ENCODE measurements at places on chromosomes 12 and 14.

DNA sequence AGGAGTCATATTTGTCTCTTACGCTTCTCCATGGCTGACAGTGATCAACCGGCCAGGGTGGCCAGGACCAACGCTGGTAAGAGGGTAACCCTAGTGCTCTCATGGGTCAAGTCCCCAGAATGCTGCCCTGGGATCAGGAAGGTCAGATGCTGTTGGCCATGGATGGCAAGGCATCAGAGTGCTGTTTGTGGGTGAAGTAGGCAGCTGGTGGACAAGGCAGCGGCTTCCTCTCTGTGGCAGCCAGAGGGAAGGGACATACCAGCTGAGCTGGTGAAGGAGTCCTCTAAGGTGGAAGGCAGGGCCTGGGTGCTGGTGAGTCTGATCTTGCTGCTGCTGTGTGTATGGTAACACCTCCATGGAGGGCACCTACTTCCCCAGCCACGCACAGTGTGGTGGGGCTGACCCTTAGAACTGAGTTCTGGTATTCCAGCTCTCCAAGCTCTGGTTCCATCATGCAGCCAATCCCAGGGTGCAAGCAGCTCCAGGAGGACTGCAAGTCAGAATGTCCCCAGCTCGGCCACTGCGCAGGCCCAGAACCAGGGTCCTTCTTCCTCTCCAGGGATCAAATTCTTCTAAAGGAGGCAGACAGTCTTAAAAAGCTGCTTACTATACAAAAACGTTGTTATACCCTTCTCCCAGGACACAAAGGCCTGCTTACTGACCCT, 13.4 kb upstream of the SMOC1 start:
- DNase-seq, result no peak

DNA sequence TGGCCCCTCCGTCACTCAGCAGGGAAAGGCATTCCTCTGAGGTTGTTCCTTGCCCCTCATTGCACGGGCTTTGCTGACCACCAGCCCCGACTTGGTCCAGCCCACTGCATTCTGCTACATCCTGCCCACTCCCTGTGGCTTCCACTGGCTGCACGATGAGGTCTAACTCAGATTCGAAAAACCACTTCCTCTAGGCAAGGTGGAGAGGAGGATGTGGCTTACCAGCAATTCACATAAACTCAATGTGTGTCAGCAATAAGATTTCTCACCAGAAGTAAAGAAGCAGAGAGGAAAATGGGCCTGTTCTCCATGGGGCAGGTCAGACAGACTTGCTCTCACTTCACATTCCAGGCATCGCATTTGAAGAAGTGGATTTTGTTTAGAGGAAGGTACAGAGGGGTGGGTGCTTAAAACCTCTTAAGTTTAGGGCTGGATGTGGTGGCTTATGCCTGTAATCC, 14.7 kb downstream of the GPR68 start:
- DNase-seq, result no peak

GRCh38 chr12:931060-931459, 18.4 kb downstream of the RAD52 start:
- no peak for DNase-seq

DNA sequence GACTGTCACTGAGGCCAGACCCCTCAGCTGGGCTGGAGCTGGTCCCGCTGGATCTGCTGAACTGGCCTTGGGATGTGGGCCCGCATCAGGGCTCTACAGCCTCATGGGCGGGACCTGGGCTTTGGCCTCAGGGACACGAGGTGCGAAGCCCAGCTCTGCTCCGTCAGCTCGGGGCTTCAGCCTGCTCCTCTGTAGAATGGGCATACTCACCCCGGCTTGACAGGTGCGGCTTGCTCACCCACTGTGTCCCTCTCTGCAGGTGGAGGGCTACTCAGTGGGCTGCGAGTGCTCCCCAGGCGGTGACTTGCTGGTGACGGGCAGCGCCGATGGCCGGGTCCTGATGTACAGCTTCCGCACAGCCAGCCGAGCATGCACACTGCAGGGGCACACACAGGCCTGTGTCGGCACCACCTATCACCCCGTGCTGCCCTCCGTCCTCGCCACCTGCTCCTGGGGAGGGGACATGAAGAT, 57.6 kb downstream of the BEGAIN start:
- DNase-seq, result no peak

DNA sequence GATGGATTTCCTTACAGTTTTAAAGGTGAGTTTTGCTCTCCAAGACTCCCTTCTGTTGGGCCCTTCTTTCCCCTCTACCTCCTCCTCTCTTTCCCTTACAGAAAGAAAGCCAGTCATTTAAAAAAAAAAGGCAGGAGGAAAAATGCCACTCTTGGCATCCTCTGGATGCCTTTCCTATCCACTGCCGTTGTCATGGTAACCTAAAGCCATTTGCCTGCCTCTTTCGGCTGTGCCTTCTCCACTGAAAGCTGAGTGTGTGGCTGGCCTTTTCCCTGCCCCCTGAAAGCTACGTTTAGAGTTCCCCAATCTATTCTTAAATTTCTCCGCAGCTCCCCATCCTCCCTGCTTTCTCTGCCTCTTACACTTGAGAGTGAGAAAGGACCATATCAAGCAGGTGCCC, 67.1 kb downstream of the TUNAR start:
- no peak for DNase-seq

- no peak for DNase-seq
These were observed 184.7 kb upstream of the OTX2 start for GRCh38 chr14:56995010-56995409.

- peak; percentile 47 for DNase-seq
These were observed 18.0 kb downstream of the TRAF3 start for GRCh38 chr14:102795060-102795925.

DNA sequence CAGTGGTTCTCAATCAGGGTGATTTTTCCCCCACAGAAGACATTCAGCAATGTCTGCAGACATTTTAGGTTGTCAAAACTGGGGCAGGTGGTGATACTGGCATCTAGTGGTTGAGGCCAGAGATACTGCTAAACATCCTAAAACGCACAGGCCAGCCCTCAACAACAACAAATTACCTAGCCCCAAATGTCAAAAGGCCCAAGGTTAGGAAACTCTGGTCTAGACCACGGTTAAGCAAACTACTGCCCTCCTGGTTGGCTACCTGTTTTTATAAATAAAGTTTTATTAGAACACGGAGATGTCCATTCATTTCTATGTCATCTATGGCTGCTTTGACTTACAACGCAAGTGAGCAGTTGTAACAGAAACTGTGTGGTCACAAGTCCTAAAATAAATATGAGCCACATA, 186.7 kb downstream of the EFCAB11 start:
- DNase-seq, result peak; percentile 47

DNA sequence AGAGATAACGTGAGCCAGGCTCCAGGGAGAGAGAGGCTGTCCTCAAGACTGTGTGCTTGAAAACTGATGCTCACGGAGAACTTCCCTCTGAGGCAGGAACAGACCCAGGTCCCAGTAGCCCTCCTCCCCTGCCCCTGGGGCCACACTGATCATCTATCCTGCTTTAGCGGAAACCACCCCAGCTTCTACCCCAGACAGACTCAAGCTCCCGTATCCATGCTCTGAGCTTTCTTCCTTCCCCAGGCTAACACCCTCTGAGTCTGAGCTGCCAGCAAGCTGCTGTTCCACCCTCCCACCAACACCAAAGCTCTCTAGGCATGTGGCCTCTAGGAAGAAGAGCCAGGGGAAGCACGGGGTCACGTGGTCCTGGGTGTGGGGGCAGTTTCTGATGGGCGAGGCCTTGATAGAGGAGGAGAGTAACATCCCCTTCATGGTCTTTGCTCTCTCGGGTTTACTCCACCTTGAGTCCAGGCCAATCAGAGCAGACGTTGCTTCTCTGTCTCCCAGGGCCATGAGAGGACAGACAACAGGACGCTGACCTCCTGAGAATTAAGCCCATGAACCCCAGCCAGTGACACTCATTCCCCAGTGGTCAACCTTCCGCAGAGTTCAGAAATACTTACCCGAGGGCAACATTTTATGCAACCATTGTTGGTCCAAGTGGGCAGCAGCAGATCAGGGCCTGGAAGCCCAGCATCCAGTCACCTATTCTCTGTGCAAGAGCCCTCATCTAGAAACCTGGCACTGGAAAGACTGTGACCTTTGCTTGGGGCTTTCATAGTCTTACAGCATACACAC, 1.4 kb downstream of the PCK2 start:
- peak; percentile 31 for DNase-seq

GRCh38 chr14:23577710-23578392, 739 bp downstream of the JPH4 start:
- no peak for DNase-seq

DNA sequence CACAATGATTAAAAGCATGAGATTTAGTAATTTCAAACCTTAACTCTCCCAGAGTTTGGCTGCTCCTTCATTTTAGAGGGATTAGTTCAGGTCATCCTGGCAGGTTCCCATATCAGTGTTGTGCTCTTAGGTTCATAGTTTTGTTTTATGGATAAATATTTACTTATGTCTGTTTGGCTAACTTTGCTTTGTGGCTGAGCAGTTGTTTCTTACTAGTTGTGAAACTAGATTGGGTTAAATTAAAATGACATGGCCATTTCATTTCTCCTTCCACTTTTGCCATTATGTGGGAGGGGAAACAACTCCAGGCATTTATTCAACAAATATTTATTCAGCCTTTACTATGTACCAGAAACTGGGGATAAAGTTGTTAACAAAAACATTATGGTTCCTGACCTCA, 158.8 kb downstream of the TMTC3 start:
- DNase-seq, result no peak

- no peak for DNase-seq
These were observed 69.7 kb upstream of the SLC38A2 start for GRCh38 chr12:46442239-46442638.

Data from HT-29 (cell line).